Activated T-helper 2 cell treated with anti-CD3 and anti-CD28 coated beads, Interferon-gamma antibody, Interleukin-2, Interleukin-4, amounts not matched to agents 10 μg/mL and 5 μg/mL and 100 μg/mL, durations not matched to agents 14 hours and 24 hours and 36 hours (primary cell): ENCODE measurements at places on chromosomes 2 and 18.

- no peak overlapping the region for H3K4me3 ChIP-seq
- H3K4me1 ChIP-seq, result peaks cover 4% of the 10 kb centered on the region
- DNase-seq, result no peak
- H3K27me3 ChIP-seq, result no peaks in the 10 kb centered on the region
- H3K27ac ChIP-seq, result no peak overlapping the region
Measured at GRCh38 chr2:3636586-3637310, 21.3 kb upstream of the ALLC start.

- H3K27me3 ChIP-seq, result peaks cover 30% of the 10 kb centered on the region
- H3K36me3 ChIP-seq, result peaks cover 65% of the 10 kb centered on the region
- peak overlapping the region; percentile 62 for H3K27ac ChIP-seq
- peaks cover 51% of the 10 kb centered on the region for H3K4me1 ChIP-seq
- DNase-seq, result no peak
Measured at GRCh38 chr2:74502720-74503505, 3.5 kb upstream of the LBX2 start.

DNA sequence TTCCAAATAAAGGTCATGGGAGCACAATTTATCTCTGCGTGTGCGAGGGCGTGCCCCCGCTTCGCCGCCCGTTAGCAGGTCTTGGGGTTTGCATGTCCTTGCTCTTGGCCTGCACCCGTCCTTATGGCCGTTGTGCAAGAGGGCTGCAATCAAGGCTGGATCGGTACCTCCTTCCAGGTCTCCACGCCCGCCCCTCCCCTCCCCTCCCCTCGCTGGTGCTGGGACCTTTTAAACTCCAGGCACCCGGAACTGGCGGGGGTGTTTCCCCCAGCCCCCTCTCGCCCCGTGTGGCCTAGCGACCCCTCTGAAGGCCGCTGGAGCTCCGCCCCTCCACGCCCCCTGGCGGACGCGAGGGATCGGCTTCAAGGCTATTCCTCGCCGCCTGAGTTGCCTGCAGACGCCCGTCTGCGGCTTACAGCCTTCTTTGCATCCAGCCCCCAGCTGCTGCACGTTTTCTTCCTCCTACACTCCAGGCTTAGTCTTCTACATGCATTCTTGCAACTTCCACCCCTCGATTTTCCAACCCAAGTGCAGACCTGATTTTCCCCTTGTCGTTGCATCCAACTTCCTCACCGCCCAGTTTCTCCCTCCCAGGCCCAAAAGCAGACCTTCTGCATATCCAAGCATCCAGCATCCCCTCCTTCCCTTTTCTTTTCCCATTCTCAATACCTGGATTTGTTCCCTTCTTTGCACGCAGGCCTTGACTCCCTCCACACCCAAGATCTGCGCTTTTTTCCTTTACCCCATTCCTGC is 577 bp downstream of the IDH1 start:
- peak; percentile 76 for DNase-seq
- H3K36me3 ChIP-seq, result peaks cover 36% of the 10 kb centered on the region
- no peaks in the 10 kb centered on the region for H3K27me3 ChIP-seq
- peak overlapping the region; percentile 94 for H3K4me3 ChIP-seq
- H3K27ac ChIP-seq, result peak overlapping the region; percentile 67

- no peaks in the 10 kb centered on the region for H3K27me3 ChIP-seq
- H3K4me3 ChIP-seq, result no peak overlapping the region
- H3K27ac ChIP-seq, result no peak overlapping the region
- DNase-seq, result no peak
- no peaks in the 10 kb centered on the region for H3K36me3 ChIP-seq
Measured at GRCh38 chr2:2244508-2244907, 86.6 kb downstream of the MYT1L start.

- no peak for DNase-seq
- H3K4me3 ChIP-seq, result no peak overlapping the region
- no peak overlapping the region for H3K27ac ChIP-seq
- H3K4me1 ChIP-seq, result peaks cover 5% of the 10 kb centered on the region
- no peaks in the 10 kb centered on the region for H3K36me3 ChIP-seq
Measured at GRCh38 chr18:74608681-74609080, 11.0 kb downstream of the ZNF407 start.
